ENCODE measurements at places on chromosomes 5 and 9. TPM values are rescaled to one million over a fixed set of nuclear protein-coding genes. Genes with fewer than 3 reads are reported as not detected.

GARIN3 gene
- total RNA-seq: not detected

ZNF367 gene
- total RNA-seq: 37.1 TPM

CARTPT gene
- not detected for total RNA-seq

CDC20B gene
- 0.13 TPM for total RNA-seq

IFNA2 gene
- total RNA-seq: not detected

FAM221B gene
- not detected for total RNA-seq

IL3 gene
- not detected for total RNA-seq

PRR16 gene
- not detected for total RNA-seq

IL5 gene
- total RNA-seq: not detected

SHROOM1 gene
- 3.3 TPM for total RNA-seq

LCN10 gene
- total RNA-seq: 1.8 TPM

SLC6A19 gene
- total RNA-seq: not detected

FBXL7 gene
- not detected for total RNA-seq

GLRA1 gene
- total RNA-seq: not detected

ACO1 gene
- 8.6 TPM for total RNA-seq

PCDHA6 gene
- not detected for total RNA-seq

SLC36A1 gene
- 6.6 TPM for total RNA-seq

ASPN gene
- total RNA-seq: not detected

OMD gene
- not detected for total RNA-seq

PCDHGB4 gene
- total RNA-seq: not detected

Measured in activated CD8-positive, alpha-beta T cell treated with anti-CD3 and anti-CD28 coated beads, Interleukin-2, amount 10 ng/mL, durations not matched to agents 7 days and 5 days (primary cell).